HL-60 (cell line): ENCODE measurements at places on chromosomes 6 and 20.

DNA sequence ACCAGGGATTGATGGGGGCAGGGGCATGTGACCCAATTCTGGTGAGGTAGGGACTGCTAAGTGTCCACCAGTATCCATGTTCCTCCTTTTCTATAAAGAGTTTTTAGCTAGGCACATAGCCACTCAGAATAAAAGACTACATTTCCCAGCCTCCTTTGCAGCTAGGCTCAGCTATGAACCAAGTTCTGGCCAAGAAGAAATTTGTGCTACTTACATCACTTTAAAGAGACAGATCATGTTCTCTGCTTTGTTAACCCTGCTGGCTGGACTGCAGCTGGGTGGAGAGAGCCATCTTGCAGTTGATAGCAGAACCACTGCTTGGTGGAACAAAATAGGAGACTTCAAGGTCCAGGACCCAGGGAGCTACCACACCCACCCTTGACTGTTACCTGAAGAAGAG is 5.3 kb upstream of the CCM2L start:
- no peak for DNase-seq

DNA sequence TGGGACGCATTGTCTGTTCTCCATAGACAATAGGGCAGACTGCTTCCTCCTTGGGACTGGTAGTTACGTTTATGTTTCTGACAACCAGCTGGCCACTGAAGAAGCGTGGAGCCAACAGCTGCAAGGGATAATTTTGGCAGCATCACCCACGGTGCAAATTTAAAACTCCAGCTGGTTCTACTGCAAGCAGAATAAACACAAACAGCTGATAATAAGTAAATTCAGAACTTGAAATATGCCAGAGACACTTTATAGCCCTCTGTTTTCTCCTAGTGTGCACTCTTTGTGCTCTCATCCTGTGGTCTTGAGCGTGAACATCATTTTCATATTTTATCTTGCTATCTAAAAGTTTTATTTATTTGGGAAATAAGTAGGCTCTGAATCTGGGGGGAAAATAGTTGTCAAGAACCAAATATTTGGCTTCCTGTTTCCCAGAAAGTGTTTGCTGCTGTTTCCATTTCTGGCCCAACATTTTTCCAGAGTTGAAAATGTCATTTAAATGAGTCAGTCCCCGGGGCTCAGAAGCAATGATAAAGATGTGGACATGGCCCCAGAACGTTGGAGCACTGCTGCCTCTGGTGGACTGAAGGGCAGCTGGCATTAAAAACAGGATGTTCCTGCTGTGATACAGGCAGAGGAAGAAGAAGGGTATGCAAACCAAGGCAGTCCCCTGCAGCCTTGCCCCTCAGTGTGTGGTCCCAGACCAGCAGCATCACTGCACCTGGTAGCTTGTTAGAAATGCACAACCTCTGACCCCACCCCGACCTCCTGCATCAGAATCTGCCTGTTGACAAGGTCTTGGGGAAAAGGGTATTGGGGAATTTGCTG is 12.5 kb upstream of the THBD start:
- DNase-seq = peak; percentile 60

DNA sequence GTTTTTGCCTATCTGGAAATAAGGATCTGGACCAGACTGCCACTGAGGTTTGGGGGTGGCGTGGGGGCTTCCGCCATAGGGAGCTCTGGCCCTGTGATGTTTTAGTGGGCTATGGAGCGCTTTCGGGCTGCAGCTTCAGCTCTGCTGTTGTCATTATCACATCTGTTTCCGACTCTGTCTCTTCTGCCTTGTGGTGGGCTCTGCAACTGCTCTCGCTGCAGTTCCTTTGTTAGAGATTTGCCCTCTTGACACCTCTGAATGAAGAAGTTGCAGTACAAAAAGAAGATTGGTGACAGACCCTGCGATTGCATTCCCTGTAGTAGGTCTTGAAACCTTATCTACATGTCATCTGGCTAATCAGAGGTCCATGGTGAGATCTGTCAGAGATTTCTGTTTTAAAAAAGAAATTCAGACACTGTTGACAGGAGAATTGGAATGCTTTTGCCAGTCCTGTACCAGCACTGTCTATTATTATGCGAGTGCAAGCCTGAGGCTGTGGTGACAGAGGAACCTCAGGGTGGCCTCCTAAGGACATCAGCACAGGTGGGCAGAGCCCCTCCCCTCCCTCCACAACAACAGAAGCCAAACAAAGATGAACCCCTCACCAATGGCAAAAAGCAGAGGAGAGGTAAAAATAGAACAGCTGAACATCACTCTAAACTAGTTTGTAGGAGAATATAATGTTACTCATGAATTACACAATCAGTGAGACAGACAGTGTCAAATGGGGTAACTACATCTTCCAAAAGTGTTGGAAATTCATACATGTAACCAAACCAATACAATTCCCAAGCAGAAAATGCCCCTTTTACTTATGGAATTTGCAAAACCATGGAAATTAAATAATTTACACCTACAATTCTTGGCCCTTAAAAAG is 63.5 kb upstream of the DEFB112 start:
- DNase-seq = no peak

- no peak for DNase-seq
Observed at GRCh38 chr6:126118058-126118755, 131.9 kb downstream of the TRMT11 start.

DNA sequence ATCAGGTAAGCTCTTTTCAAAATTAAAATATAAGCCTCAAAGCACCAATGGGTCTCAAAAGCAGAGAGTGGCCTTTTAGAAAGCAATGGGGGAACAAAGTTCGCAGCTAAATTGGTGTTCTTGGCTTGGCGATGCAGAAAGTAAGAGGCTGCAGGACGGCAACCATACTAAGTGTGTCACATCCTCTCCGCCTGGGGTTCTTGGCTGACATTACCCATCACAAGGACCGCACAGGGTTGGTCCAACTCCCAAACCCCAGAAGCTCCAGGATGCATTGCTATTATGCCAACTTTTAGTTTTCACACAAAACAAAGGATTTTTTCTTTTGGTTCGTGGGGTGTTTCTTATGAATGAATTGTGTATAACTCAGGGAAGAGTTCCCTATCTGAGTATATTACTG is 124.8 kb downstream of the PRKN start:
- no peak for DNase-seq

- no peak for DNase-seq
Observed at GRCh38 chr20:47232518-47232917, 124.0 kb downstream of the ZMYND8 start.

GRCh38 chr6:4732691-4733315 is 43.4 kb upstream of the CDYL start:
- no peak for DNase-seq

DNA sequence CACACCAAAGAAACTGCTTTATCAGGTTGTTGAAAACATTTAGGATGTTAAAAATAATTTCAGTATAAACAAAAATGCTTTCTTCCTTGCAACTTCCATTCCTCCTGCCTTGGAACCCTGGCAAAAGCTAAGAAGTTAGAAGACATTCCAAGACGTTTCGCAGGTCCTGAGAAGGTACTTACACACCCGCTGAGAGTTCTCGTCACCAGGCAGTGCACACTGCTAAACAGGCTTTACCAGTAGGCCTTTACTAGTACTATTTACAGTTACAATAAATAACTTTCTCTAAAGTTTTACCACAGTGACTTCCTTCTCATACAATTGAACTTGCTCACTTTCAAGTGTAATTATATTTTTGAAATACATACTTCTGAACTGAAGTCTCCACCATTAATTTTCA is 81.4 kb upstream of the RPS6KA2 start:
- DNase-seq = no peak

GRCh38 chr6:161226009-161226964 is 47.6 kb downstream of the AGPAT4 start:
- DNase-seq = no peak

GRCh38 chr6:28393912-28394662 is 5.5 kb downstream of the ZSCAN12 start:
- DNase-seq = no peak
